ENCODE measurements at places on chromosomes 5 and 9.

- DNase-seq: no peak
Measured at GRCh38 chr9:93648836-93649235, 72.5 kb downstream of the PHF2 start.

GRCh38 chr9:76371901-76372300, 22.3 kb downstream of the RFK start:
- DNase-seq: no peak

DNA sequence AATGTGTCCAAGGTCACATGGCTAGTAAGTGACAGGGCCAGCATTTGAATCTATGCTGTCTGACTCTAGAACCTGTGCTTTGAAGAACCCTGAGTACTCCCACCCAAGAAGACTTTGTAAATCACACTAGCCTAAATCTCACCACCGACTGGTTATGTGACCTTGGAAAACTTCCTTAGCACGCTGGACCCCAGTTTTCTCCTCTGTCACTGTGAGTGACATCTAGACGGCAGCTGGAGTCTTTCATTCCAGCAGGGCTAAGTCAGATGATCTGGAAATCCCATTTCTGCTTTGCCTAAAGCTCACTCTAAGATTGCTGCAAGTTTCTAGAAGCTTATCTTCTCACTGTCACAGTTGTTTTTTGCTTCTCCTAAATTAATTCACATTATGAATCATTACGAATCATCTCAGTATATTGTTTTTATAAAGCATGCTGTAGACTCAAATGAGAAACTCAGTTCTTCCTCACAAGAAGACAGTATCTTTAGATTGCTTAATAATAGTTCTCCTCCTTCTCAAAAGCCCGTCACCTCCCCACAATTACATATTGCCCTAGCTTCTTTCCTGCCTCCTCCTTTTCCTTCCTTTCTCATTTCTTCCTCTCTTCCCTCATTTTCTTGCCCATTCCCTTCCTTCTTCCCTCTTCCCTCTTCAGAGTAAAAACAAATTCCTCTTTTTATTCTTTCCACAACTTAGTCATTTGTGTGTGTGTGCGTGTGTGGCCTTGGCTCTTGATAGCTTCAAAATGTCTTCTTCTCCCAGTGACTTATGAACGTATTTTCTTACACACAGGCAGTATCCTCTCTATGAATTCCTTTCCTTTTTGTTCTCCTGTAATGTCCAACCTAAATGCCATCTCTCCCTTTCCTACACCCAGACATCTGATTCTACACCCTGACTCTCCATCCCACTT, 16.8 kb downstream of the ALDOB start:
- DNase-seq: no peak

DNA sequence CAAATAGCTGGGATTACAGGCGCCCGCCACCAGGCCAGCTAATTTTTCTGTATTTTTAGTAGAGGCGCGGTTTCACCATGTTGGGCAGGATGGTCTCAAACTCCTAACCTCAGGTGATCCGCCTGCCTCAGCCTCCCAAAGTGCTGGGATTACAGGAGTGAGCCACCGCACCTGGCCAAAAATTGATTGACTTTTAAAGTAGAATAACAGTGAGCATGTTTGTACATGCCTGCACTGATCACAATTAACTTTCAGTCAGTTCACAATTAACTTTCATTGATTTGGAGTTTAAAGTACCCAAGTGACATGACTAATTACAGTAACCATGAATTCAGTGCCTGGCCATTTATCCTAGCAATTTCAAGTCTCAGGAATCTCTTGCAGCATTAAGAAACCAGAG, 61.3 kb downstream of the ANKH start:
- no peak for DNase-seq
